ENCODE measurements at places on chromosomes 7 and 10.

DNA sequence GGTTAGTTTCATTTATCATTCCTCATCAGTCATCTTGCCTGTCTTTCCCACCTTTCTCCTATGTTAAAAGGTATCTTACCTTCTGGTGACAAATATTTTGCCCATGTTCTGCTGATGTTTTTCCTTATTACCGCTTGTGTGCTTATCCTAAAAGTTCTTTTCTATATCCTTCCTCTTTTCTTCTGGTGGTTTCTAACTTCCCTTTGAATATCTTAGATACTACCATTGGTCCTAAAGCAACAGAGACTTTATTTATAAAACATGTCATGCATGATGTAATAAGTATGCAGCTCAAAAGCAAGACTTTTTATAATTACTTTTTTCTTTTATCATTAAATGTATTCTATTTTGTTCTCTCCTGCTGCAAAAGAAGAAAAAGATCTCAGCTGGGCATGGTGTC lies 24.8 kb downstream of the TBC1D12 start:
- no peak for DNase-seq

- DNase-seq = no peak
Measured at GRCh38 chr7:81007051-81007450, 88.2 kb upstream of the SEMA3C start.

DNA sequence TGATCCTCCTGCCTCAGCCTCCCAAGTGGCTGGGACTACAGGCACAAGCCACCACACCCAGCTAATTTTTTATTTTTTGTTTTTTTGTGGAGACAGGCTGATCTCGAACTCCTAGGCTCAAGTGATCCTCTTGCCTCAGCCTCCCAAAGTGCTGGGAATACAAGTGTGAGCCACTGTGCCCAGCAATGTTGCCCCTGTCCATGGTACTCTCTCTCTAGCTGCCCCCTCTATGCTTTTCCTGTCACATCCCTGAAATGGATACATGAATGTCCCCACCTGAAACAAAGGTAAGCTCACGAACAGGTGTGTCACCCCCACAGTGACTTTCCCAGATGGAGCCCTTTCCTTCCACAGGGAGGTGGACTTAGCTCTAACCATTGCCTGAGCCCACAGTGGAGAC lies 141.1 kb upstream of the MGMT start:
- DNase-seq = no peak

GRCh38 chr7:21353388-21353780 lies 74.5 kb upstream of the SP4 start:
- no peak for DNase-seq

GRCh38 chr10:100043796-100044195 lies 34.0 kb upstream of the DNMBP start:
- DNase-seq = peak; percentile 9

- DNase-seq = no peak
Measured at GRCh38 chr7:82390936-82391335, 52.6 kb downstream of the CACNA2D1 start.

GRCh38 chr7:83410989-83411591 lies 237.8 kb downstream of the SEMA3E start:
- peak; percentile 34 for DNase-seq

GRCh38 chr7:138898802-138899201 lies 82.4 kb downstream of the KIAA1549 start:
- DNase-seq = no peak

- no peak for DNase-seq
Measured at GRCh38 chr7:50704844-50705243, 77.9 kb downstream of the GRB10 start.

DNA sequence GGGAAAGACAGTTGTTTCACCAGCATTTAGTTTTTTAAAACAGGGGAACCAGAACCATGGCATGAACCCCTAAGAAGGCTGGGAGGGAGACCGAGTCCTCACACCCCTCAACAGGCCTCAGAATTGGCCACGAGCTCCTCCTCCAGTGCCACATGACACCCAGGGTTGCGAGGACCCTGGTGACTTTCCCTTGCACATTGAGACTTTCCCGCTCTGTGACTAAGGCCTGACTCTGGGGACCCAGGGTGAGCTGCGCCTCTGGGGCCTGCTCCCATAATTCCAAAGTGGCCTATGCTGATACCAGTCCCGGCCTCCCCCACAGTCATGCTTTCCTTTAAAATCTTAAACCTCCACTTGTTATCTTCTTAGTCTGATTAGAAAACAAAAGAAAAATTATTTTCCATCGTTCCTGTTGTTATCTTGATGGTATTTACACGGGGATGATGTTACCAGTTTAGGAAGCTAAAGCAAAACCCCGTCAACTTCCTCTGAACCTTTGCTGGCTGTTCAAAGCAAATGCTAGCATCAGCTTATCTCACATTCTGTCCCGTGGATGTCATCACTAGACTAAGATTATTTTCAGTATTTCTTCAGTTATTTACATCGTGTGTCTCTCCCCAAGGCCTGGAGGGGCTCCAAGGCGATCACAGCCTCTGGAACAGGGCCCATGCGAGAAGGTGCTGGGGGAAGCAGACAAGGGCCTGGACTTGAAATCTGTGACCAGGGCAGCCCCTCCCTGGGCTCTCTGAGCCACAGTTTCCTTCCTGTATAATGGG lies 42.1 kb downstream of the FAM53B start:
- DNase-seq = no peak

DNA sequence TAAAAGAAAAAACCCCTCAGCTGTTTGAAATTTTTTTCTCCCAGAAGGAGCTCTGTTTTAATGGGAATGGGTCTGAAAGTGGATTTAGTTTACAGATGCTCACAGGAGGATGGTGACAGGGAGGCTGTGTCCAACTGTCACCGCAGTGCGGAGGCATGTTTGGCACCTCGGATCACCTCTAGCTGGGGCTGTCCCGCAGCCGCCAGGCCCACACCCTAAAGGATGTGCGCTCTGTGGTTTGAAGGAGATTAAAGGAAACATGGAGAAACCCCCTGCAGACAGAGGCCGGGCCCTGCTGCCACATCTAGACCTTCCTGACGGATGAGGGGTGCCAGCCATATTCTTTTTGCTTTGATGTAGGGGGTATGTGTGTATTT lies 160.6 kb downstream of the DNAJB6 start:
- DNase-seq = no peak

GRCh38 chr10:87734987-87735827 lies 75.5 kb downstream of the PAPSS2 start:
- peak; percentile 32 for DNase-seq

DNA sequence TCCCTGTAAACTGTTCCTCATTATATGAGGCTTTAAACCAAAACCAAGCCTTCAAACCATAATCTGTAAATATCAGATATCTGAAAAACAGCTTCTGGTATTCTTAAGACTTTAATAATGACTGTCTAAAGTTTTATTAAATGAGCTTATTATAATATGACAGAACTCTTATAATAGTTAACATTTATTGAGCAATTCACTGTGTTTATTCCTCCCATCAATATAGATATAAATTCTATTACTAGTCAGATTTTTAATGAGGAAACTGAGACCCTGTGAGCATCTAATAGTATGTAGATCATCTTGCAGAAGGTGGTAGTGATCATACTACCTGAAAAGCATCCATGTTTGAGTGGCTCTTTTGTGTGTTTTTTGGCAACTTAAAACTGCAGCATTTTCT lies 45.1 kb downstream of the KIF11 start:
- DNase-seq = no peak

GRCh38 chr7:104804696-104805095 lies 209.3 kb upstream of the KMT2E start:
- no peak for DNase-seq

GRCh38 chr7:101365956-101366355 lies 3.3 kb downstream of the COL26A1 start:
- DNase-seq = no peak

- no peak for DNase-seq
Measured at GRCh38 chr10:127556916-127557315, 7.8 kb downstream of the NPS start.

- no peak for DNase-seq
Measured at GRCh38 chr7:141132671-141133070, 58.8 kb downstream of the TMEM178B start.

DNA sequence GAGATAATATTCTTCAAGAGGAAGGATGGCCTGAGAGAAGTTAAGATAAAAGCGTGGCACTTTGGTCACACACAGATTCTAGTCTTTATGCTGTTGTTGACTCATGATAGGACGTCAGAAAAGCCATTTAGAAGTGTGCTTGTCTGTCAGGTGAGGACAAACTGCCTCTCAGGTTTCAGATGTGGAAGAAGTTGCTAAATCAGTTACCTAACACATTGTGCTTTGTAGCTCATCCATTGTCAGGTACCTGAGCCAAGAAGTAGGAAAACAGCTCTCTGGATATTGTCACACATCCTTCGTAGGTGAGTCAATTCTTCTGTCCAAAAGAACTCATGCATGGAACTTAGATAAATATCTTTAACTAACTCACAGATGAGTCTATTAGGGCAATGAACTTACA lies 49.5 kb upstream of the PHYHIPL start:
- DNase-seq = no peak

GRCh38 chr10:7412237-7412927 lies 1.5 kb upstream of the SFMBT2 start:
- no peak for DNase-seq

- DNase-seq = no peak
Measured at GRCh38 chr10:1809139-1809741, 71.9 kb upstream of the ADARB2 start.

- DNase-seq = no peak
Measured at GRCh38 chr10:130553826-130554225, 417.6 kb downstream of the GLRX3 start.

DNA sequence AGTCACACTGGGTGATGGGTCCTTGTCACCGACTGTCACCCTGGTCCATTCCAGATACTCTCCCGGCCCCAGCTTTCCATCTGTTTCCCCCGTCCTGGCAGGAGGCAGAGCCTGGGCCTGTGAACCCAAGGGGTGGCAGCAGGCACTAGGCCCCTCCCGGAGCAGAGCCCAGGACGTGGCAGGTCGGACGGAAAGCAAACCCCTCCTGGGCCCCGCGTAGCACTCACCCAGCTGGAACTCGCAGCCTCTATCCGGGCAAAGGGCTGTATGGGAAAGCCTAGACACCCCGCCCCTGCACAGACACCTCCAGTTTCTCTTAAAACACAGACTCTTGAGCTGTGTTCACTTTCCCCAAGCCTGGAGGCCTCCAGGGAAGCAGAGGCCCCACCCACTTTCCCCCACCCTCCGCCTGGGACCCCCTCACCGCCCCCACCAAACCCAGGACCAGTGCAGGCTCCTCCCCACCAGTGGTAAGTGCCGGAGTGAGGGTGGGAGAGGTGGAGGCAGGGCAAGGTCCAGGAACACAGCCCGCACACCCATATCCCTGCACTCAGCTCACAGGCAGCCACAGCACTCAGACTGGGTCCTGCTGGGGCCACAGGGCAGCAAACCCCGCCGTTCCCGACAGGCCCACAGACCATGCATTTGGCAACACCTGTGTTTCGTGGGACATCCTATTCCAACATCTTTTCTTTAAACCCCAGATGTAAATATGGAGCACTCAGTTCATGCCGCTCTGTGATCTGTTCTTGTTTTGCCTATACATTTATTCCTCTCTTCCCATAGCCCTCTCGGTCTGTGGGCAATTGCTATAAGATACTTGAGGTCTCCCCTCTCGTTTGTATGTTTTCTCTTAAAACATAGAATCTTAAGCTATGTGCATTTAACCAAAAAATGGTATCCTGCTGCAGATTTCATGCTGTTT lies 98.2 kb upstream of the PDGFA start:
- no peak for DNase-seq

DNA sequence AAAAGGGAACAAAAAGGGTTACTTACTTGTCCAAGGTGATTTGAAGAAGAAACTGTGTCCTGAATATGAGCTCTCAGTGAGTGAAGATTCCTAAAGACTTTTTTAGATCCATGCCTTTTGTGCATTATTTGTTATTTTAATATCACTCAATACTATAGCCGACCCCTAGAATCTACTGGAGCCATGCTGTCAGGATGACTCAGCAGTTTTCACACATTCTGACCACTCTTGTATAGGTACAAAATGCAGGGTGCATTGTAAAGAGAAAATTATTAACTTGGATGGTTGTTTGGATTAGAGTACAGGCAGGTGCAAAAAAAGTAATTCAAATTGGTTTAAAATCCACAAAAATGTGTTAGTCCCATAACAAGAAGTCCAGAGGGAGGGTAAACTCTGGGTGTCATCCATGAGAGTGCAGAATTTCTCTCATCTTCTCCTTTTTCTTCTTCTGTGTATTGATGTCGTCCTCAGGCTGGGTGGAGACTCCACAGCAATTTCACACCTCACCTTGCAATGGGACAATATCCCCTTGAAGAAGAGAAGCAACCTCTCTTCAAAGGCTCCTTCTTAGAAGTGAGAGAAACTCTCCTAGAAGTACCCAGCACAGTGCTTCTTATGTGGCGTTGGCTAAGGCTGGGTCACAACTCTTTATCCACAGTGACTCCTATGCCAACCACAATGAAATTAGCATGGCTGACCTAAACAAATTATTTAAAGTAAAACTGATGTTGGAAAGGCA lies 75.6 kb downstream of the AKR1C4 start:
- DNase-seq = no peak

DNA sequence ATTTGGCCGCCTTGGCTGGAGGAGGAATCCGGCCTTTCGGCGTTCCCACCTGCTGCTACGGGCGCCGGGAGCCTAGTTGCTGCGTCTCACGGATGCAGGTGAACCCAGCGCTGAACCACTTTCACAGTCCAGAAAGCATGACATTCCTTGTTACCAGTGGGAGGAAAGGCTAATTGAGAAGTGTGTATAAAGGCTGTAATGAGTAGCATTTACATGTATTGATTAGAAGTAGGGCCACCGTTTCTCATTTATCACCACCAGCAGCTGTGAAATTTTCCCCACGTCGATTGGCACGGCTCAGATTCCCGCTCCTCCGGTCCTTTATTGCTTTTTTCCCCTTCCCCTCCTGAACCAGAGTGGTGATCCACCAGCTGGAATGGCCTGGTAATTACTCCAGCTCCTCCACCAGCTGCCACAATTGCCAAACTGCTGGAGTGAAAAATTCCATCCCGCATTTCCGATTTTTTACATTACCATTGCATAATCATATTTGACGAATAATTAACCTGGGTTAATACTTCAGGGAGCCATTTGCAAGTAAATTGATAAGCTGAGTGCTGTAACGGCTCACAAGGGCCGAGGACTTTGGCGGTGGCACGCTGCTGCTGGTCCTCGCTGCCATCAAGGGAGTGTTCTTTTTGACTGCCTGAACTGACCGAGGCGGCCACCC lies 153.3 kb downstream of the POU6F2 start:
- DNase-seq = no peak

- no peak for DNase-seq
Measured at GRCh38 chr7:13034693-13035092, 347.3 kb downstream of the ARL4A start.

- DNase-seq = peak; percentile 92
Measured at GRCh38 chr10:99430451-99431189, at the start of gene GOT1. TSS of gene GOT1 (minus strand) at chr10:99430624. CDS start at chr10:99430565, 59 bp downstream.

GRCh38 chr7:130921391-130922180 lies 187.6 kb upstream of the KLF14 start:
- DNase-seq = no peak

GRCh38 chr10:34171957-34172527 lies 643.1 kb downstream of the PARD3 start:
- no peak for DNase-seq

- DNase-seq = no peak
Measured at GRCh38 chr10:30738416-30738815, 108.9 kb upstream of the LYZL2 start.
